ENCODE measurements at places on chromosomes 7 and 10. TPM values are rescaled to one million over a fixed set of nuclear protein-coding genes. Genes with fewer than 3 reads are reported as not detected.

Gene FAM25G
- total RNA-seq: not detected

Gene TFPI2
- total RNA-seq: 105 TPM

DNA sequence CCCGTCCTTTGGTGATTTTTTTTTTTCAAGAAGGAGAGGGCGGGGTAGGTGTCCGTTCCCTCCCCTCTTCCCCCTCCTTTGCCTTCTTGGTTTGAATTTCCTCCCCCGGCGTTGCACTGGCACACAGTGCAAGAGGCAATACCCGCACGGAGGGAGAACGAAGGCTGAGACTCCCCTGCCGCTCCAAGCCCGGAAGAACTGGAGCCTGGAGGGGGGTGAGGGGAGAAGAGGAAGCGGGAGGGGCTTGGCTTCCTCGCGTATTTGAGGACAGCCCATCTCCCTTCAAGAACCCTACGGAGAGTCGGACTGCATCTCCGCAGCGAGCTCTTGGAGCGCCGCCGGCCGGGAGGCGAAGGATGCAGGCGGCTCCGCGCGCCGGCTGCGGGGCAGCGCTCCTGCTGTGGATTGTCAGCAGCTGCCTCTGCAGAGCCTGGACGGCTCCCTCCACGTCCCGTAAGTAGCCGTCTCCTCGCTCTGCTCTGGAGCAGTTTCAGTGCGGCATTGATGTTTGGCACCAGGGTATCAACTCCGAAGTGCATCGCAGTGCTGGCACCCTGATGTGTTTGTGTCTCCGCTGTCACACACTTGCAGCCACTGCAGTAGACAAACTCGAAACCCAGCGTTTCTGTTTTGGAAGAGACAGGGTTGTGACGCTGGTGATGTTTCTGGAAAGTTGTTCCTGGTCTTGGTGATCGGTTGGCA lies at the start of gene CNTNAP2:
Gene CNTNAP2 (plus strand): TSS at position 281 of the 702 bp plus-strand sequence. CDS start 76 bp downstream, at position 357.
- no peak for DNase-seq

DNA sequence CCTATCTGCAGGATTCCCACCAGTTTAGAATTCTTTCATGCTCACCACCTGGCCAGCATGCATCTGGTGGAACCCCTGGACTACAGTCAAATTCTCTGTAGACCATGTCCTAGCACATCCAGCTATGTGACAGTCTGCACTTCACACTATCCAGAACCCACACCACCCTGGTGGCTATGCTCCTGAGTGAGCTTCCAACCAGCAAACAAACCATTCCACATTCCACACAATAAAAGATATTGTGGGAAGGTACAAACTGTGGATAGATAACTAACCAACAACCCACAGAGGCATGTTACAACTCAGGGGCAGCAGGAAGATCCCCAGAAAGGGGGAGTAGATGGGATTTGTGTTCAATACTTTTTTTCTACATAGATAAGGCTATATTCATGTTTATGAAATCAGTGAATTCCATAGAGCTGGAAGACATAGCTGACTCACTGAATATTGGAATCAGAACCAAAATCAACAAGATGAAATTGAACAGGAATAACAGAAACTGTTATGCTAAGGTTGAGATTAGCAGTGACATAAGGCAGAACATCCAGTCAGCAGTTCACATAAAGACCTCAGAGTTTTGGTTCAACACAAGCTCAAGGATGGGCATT lies 72.5 kb downstream of the LRRC17 start:
- DNase-seq: no peak

Gene CHST15
- 67.2 TPM for total RNA-seq

GRCh38 chr10:113326160-113327111 lies 226.4 kb upstream of the HABP2 start:
- DNase-seq: no peak

- DNase-seq: no peak
Observed at GRCh38 chr7:111560773-111561653, 1.3 kb downstream of the IMMP2L start.

GRCh38 chr10:68053553-68053952 lies 21.5 kb downstream of the HERC4 start:
- DNase-seq: no peak

GRCh38 chr10:6346631-6347030 lies 143.9 kb downstream of the PFKFB3 start:
- DNase-seq: no peak

Gene LIPJ
- 0.20 TPM for total RNA-seq

- DNase-seq: no peak
Observed at GRCh38 chr7:16913643-16914042, 31.9 kb upstream of the AGR3 start.

DNA sequence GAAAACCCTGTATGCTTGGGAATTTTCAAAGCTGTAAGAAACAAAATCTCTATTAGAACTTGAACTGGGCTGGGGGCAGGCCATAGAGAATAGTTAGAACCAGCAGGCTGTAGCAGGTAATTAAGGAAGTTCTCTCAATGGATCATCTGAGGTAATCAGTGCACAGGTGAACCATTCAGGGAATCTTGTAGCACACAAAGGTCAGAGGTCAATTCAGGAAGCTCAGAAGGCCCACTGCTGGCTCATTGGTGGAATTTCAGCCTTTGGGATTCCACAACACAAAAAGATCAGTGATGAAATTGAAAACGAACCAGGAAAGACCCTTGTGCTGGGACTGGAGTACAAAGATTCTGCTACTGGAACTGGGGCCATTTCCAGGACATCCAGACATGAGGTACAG lies 82.0 kb downstream of the TMEM168 start:
- DNase-seq: no peak

Gene CCL24
- total RNA-seq: 0.45 TPM

DNA sequence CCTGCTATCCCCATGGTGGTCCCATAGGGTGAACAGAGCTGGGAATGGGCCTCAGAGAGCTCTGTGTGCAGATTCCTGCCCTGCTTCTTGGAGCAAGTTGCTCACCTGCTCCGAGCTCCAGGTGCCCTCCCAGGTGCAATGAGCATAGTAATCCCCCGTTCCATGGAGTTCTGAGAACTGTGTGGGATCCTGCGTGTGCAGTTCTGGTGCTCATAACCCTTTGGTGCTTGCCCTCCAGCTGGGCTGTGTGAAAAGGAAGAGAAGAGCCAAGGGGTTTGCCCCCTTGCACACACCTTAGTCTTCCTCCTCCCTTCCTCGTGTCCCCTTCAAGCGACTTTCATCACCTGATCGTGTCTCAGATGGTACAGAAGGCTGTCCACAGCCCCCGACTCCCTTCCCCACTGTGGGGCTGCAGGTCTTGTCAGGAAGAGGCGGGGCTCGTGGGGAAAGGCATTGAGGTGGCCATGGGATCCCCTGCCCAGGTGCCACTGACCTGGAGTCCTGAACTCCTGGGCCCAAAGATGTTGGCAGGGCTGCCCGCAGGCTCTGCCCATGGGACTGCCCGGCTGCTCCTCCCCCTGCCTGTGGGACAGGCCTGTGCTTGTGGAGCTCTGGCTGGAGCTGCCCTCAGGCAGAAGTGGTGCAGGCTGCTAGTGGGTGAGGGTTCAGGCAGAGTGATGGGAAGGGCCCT lies 21.9 kb upstream of the ZNF488 start:
- DNase-seq: no peak

Gene ANKIB1
- total RNA-seq: 83.1 TPM

Data from ovary (tissue), 10 donors.